ENCODE measurements at places on chromosomes 3 and 15. TPM values are rescaled to one million over a fixed set of nuclear protein-coding genes. Genes with fewer than 3 reads are reported as not detected.

- DNase-seq = peak; percentile 23
- no peaks in the 10 kb centered on the region for H3K27me3 ChIP-seq
- no peaks in the 10 kb centered on the region for H3K4me1 ChIP-seq
- no peak overlapping the region for H3K27ac ChIP-seq
- H3K4me3 ChIP-seq = no peak overlapping the region
Observed at GRCh38 chr3:56253941-56254665, 214.2 kb downstream of the ERC2 start.

GRCh38 chr15:80591471-80591870 is 103.6 kb upstream of the ABHD17C start:
- H3K27me3 ChIP-seq = no peaks in the 10 kb centered on the region
- no peaks in the 10 kb centered on the region for H3K36me3 ChIP-seq
- H3K27ac ChIP-seq = no peak overlapping the region
- H3K4me1 ChIP-seq = peaks cover 6% of the 10 kb centered on the region
- H3K4me3 ChIP-seq = no peak overlapping the region
- no peak for DNase-seq

- DNase-seq = no peak
- H3K4me3 ChIP-seq = no peak overlapping the region
- no peak overlapping the region for H3K27ac ChIP-seq
- H3K36me3 ChIP-seq = no peaks in the 10 kb centered on the region
- H3K4me1 ChIP-seq = peaks cover 10% of the 10 kb centered on the region
Observed at GRCh38 chr15:69532856-69533255, 80.2 kb downstream of the RPLP1 start.

DNA sequence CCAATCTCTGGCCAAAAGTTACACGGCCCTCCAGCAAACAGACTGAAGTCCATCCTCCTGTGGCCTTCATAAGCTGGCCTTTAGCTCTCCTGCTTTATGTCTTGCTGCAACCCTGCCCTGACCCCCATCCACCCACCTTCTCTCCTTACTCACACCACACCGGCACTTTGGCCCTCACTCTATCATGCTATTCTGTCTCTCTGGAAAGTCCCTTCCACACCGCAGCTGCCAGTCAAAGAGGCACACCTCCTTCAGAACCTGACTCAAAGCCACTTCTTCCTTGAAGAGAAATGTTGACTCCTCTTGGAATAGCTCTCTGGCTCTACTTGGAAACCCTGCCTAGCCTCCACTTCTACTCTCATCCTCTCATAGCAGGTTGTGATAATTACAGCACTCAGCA is 4.5 kb downstream of the GPR156 start:
- no peaks in the 10 kb centered on the region for H3K36me3 ChIP-seq
- DNase-seq = no peak
- no peak overlapping the region for H3K27ac ChIP-seq
- peaks cover 3% of the 10 kb centered on the region for H3K4me1 ChIP-seq
- H3K27me3 ChIP-seq = peaks cover 28% of the 10 kb centered on the region

The ONECUT1 gene
- 15.2 TPM for total RNA-seq

Measured in hepatocyte (in vitro differentiated cells).